ENCODE measurements at places on chromosomes 7 and 10.

- DNase-seq, result no peak
These were observed 30.0 kb upstream of the RAB11FIP2 start for GRCh38 chr10:118076705-118077104.

DNA sequence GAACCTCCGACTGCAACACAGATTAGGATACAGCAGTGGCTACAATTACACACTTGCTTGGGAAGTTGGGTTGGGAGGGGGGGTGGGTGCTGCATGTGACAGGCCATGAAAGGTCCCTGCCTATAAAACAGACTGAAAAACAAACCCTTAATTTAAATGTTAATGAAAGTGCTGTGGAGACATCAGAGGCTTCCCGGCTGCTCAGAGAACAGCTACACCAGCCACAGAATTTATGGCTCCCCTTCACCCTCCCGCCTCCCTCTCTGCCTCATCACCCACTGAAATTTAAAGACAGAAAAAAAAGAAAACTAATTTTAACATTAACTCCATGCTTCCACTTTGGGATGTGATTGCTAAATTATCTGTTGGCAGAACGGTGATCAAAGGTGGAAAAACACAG, 34.7 kb downstream of the FBXW4 start:
- DNase-seq, result no peak

DNA sequence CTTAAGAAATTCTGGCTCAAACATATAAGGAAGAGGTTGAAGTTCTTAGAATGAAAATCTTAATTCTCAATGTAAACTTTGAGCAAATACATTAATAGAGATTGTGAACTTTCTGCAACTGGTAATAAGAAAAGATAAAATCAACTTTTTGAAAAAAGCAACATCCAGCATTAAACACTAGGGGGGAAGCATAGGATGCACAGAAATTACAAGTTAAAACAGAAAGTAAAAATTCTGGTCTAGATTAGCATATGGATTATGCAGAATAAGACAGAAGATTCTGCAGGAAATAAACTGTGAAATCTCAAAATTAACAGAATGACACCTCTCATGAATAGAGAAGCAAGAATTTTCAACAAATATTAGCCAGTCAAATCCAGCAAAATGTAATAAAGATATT, 38.0 kb upstream of the CAV2 start:
- no peak for DNase-seq

DNA sequence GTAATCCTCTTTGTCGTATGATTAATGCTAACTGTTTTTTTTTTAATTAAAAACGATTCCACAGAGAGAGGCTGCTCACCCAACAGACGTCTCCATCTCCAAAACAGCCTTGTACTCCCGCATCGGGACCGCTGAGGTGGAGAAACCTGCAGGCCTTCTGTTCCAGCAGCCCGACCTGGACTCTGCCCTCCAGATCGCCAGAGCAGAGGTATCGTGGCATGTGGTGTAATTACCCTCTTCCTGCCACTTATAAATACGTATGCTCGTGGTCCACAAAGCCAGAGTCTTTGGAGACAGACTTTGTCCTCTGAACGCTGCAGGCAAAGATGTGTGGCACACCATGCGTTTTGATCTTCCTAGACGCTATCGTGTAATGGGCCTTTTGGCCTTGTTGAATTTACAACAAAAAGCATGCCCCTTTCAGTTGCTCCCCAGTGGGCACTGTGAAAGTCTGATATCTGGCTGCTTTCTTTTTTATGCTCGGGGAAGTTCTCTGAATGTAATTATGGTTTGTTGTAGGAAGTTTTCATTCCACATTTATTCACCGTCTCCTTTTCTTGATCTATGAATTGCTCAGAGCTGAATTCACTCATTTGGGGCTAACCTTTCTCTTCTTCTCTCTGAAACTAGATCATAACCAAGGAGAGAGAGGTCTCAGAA, 33.6 kb upstream of the BTBD16 start:
- no peak for DNase-seq

- DNase-seq, result no peak
These were observed 40.9 kb upstream of the MTPN start for GRCh38 chr7:136018104-136018503.

Data from glomerular endothelial cell (primary cell).